ENCODE measurements at places on chromosomes 5 and 9. TPM values are rescaled to one million over a fixed set of nuclear protein-coding genes. Genes with fewer than 3 reads are reported as not detected.

Gene SPINK6
- not detected for total RNA-seq

Gene CTNNAL1
- 140 TPM for total RNA-seq

Gene NINJ1
- total RNA-seq = 44.7 TPM

Gene IRX2
- not detected for total RNA-seq

Gene ADRB2
- 3.5 TPM for total RNA-seq

Gene ANKRD31
- not detected for total RNA-seq

DNA sequence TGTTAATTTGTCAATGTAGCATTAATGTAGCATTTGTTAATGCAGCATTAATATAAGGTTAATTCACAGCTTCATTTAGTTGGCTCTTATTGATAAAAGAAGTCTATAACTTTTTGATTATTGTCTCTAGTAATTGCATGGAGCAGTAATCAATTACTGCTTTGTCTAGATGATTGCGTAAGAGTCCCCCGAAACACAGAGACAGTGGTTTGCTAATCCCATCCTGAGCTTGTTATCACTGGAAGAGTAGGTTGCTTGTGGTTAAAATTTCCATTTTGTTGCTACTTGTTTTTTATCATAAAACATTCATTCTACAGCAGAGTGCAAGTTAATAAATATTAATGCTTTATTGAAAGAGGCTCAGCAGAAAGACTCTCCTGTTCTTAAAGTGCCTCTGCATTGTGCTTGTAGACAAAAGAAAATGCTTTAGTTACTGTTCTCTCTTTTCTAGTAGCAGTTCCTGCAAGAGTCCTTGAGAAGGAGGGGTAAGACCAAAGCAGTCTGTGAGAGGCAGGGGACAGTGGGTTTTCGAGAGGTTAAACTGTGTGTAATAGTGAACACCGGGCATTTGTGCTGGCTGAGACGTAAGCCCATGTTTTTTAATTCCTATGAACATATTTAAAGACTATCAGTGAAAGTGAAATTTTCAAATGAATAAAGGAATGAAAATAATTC, 291.7 kb downstream of the TRPM3 start:
- no peak for DNase-seq

GRCh38 chr9:137673886-137674285, 55.1 kb downstream of the EHMT1 start:
- no peak for DNase-seq

- DNase-seq = no peak
Observed at GRCh38 chr9:84969084-84969483, 299.6 kb downstream of the NTRK2 start.

DNA sequence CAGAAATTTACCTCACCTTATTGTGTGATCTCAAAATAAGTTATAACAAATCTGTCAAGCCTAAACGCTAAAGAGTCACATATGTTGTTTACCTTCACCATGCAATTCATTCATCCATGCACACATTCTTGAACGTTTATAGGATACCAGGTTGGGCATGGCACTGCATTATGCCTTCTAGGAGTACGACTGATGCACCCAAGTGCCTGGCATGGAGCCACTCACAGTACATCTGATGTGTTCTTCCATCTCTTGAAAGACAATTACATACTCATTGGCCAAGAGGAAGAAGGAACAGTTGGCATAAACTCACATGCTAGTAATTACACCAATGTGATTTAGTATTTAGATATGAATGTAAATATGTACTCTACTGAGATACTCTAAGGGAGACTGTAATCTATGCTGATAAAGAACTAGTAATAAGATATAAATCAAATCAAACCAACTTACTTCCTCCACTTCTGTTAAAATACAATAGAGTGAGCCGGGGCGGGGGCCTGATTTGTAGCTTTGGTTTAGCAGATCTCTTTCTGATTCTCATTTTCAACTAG, 90.7 kb downstream of the LPAR1 start:
- no peak for DNase-seq

DNA sequence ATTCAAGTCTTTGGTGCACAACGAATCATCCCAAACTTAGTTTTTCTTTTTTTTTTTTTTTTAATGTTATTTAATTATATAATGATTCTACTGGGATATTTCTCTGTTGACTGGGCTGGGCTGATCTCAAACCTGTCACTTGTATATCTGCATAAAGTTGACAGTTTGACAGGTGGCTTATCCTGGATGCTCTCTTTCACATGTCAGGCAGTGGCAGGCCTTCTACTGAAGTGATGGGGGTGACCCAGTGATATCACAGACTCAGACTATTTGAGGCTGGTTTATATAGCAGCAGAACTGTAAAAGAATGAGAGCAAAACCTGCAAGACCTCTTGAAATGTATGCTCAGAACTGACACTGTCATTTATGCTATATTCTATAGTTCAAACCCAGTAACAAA, 1813.5 kb upstream of the CDH6 start:
- DNase-seq = no peak

GRCh38 chr5:132826424-132827082, 3.9 kb downstream of the SHROOM1 start:
- DNase-seq = no peak

GRCh38 chr5:43039152-43039470, 1.0 kb downstream of the ANXA2R start:
- DNase-seq = no peak

- DNase-seq = no peak
Observed at GRCh38 chr9:18143073-18143745, 330.7 kb upstream of the ADAMTSL1 start.

DNA sequence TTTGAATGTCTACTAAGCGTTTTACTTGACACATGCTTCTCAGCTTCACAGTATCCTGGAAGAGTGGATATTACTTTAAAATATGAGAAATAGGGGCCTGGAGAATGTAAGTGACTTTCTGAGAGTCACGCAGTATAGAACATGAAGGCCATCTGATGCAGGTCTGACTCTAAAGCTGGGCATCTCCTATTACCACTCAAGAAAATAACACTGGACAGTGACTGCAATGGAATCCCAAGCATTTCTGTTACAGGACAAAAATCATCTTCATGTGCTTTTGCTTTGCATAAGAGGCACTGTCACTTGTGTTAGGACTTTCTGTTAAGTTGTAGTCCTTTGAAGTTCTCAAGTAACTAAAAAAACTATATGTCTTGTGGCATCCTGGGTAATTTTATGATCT, 335.5 kb downstream of the FBXL7 start:
- no peak for DNase-seq

DNA sequence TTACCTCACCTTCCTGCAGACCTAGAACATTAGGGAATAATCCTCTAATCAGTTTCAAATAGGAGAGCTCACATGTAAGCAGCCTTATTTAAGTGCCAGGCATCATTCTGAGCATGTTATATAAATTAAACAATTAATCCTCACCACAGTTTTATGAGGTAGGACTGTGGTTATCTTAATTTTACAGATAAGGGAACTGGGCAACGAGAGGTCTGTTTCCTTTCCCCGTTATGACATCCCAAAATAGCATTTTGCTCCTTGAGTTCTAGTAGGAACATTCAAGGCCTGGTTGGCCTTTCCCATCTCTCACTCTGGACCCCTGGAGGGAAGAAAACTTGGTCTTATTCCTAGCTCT, 19.1 kb upstream of the IFNB1 start:
- DNase-seq = no peak

DNA sequence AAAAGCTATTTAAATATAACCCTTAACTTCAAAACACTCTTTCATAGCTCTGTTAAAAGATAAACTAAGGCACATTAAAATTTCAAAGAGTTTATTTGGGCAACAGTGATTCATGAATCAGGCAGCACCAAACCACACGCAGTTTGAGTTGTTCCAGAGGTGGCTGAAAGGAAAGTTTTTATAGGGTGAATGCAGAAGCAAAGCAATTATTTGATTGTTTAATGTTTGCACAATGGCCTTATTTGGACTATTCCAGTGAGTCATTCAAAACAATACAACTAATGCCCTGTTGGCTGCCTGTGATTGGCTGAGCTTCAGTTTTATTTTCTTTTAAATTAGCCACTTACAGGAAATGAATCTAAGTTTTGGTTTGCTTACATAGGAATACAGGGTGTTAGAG, 125.3 kb downstream of the CEP120 start:
- DNase-seq = no peak

- DNase-seq = no peak
Observed at GRCh38 chr5:21594566-21594965, 1258.6 kb downstream of the CDH12 start.

DNA sequence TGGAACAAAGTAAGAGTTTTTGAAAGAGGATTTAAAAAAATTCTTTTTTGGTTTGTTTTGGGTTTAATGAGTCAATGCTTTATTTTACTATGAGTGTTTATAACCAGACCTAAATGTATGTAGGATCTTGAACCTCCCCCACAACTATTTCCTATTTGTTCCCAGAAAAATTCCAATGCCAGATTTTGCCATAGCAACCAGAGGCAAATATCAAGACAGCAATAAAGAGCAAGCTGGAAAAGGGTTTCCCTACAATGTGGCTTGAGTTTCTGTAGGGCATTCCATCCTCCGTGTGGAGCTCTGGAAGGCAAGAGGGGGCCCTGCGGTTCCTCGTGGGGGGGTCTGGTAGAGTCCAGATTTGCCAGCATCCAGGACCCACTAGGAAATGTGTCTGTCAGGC, 27.8 kb upstream of the GDNF start:
- no peak for DNase-seq

DNA sequence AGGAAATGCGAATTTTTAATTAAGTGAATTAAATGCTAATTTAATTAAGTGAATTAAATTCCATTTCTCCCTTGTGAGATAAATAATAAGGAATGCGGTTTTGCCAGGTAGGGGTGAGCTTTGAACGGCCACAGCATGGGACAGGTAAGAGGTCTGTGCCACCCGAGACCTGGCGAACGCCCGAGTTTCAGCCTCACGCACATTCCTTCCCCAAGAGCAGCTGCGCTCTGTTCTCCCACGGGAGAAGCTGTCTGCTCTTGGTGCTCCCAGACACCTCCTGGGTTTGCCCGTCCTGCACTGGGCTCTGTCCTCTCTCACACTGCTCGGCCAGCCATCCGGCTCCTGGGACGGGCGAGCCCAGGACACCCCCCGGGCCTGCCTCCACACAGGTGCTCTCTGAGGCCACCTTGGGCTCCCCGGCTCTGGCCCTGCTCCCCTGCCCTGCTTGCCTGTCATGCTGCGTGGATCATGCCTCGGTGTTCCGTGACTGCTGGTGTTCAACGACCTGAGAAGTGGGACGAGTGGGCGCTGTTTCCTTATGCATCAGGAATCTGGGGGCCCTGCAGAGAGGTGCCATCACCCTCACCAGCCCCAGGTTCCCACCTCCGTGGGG, 13.7 kb upstream of the CAMSAP1 start:
- DNase-seq = no peak

GRCh38 chr5:139975306-139975705, 67.8 kb downstream of the NRG2 start:
- DNase-seq = no peak

All from pulmonary artery endothelial cell (primary cell).